ENCODE measurements at places on chromosomes 2 and 18.

GRCh38 chr2:241217320-241218031 lies 29.0 kb downstream of the ANO7 start:
- peak; percentile 82 for DNase-seq

DNA sequence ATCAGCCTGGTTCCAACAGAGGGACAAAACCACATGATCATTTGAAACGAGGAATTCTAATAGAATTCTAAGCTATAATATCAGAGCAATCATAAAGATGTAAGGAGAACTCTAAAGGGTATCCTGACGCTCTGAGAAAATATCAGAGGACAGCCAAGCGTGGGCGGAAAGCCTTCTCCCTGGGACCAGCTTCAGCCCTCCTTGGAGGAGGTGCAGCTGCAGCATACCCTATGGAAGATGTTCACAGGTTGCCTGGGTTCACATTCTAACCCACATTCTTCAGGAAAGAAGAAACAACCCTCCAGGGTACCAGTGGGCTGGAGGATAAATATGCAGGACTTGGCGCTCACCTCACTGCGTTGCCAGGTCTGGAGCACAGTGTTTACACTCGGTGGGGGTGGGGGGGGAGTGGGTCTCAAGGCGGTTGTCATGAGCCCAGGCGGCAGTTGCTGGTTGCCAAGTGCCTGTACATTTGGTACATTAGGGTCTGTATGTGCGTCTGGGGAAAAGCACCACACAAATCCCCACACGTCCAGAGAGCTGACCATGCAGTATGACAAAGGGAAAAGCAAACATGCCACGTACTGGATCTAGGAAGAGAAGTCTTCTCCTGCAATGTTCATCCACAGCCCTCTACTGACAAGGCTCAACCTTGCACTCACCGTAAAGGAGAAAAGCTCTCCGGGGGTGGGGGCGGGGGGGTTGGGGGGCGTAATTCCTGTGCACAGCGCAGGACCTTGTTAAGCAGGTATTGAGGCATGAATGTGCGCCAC lies 80.5 kb downstream of the CDH19 start:
- peak; percentile 1 for DNase-seq

DNA sequence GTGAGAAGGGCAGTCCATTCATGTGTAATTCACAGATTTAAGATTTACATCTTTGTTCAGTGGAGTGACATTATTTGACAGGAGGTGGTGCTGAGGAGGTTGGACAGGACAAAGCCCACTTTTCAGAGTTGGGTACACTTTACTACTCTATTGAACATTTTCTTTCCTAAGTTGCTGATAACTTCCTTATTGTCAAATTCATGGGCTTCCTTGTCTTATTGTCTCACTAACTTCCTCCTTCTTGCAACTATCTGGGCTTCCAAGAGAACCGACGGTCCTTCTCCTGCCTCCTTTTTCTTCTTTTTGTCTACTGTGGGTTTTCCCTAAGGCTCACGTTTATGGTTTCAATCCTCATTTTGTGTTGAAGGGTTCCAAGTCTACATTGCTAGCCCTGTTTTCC lies 67.7 kb upstream of the DNMT3A start:
- DNase-seq, result no peak

- DNase-seq, result no peak
These were observed 390.7 kb downstream of the METTL4 start for GRCh38 chr18:2180586-2180985.

- peak; percentile 50 for DNase-seq
These were observed 229.1 kb upstream of the RBBP8 start for GRCh38 chr18:22703883-22704585.

DNA sequence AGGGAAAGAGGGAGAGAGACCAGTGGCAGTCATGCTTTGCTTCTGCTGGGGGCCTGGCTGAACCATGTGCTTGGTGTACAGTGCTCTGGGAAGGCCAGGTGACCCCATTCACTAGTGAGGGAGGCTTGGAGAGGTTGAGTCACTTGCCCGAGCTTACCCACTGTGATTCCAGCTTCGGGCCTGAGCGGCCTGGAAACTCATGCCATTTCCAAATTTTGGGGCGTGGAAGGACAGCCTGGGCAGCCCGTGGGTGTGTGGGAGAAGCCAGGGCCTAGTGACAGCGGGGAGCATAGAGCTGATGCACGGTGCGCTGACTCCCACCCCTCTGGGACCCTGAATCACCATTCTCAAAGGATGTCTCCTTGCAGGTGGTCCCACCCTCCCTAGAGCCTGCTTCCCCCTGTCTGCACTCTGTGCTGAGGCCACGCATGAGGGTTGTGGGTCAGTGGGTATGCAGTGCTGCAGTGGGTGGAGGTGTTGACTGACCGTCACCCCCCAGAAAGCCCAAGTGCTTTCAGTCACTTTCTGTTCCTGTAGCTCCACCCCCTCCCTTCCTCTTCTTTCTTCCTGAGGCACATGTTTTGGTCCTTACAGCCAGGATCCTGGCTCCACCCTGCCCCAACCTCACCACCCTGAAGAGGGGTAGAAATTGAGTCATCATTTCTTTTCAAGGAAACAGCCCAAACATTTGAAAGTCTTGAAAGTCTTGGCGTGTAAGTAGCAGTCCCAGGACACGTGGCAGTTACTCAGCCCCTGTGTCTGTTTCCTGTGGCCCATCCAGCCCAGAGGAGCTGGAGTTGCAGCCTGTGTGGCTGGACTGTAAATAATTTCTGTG lies 69.3 kb upstream of the MCFD2 start:
- DNase-seq, result peak; percentile 90

DNA sequence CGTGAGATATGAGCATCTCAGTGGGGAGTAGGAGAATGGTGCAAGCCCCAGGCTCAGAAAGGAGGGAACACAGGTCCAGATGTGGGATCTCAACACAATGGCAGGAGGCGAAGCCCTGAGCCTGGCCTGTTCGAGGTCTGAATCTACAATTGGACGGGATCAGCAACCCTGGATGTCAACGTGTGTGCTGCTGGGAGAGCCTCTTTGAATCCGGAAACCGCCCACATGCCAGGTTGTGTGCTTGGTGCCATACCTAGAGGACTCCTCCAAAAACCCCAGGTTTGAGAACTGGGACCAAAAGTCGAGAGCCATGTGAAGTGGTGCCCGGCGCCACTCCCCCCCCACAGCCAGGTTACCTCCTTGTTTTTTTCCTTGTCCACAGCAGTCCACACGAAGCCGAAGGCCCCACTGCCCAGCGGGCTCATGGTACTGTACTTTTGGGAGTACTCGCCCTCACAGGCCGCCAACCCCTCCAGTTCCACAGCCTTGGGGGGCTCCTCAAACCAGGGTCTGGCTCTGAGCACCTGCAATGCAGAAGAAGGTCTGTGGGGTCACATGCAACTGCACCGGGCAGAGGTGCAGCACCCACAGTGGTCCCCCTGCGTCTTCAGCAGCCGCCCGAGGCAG lies 20.4 kb upstream of the MTERF4 start:
- no peak for DNase-seq

GRCh38 chr2:178084273-178084672 lies 11.7 kb upstream of the PDE11A start:
- no peak for DNase-seq

GRCh38 chr2:118371515-118371914 lies 283.2 kb downstream of the INSIG2 start:
- peak; percentile 44 for DNase-seq

DNA sequence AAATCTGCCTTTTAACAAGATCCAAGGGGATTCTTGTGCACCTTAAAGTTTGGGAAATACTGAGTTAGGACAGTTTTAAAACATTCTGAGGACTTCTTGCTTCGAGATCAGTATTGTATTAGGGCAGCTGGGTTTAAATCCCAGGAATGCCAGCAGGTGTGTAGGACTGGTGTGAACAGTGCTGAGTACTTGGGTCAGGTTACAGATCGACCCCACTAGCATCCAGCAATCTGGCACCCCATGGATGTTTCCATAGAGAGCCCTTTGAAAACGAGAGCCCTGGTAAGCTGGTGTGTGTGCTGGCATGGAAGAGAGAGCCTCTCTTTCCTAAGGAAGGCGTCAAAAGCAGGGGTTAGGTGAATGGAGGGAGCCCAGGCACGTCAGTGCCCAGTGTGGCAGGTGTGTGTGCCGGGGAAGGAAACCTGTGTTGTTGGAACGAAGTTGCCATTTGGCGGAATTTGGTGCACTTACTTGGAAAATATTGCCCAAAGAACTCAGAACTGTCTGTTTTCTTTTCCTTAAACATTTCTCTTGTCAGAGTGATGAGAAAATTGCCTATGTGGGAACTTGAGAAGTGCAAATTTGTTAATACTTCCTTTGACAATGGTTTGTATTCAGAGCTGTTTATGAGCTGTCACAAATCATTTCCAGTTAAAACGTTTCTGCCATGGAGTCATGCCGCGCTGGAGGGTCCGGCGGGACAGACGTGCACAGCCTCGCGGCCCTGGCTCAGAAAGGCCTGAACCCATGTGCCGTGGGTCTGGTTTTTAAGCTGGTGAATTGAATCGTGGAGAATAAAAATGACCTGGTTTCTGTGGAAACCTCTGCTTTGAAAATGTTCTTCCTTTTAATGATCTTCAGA lies 38.1 kb downstream of the LDLRAD4 start:
- DNase-seq, result no peak

- no peak for DNase-seq
These were observed 35.9 kb upstream of the POMC start for GRCh38 chr2:25204190-25204838.

DNA sequence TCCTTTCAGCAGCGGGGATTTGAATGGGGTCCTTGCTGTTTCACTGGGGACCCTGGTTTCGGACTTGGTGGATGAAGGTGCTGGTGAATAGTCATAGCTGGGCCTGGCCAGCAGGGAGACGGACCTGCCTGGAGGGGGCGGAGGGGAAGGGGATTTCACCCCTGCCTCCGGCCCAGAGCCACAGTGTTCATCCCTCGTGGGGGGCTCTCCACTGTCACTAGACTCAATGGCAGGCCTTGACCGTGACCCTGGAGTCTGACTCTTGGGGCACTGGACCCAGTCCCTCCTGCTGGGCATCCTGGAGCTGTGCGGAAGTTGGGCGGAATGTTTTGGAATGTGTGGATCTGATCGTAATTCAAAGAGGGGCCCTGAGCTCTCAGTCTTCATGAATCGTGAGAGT lies 113.9 kb upstream of the LYPD1 start:
- DNase-seq, result no peak

GRCh38 chr18:68215931-68216330 lies 499.0 kb downstream of the TMX3 start:
- DNase-seq, result no peak

GRCh38 chr2:218149098-218149497 lies 17.7 kb downstream of the CXCR1 start:
- no peak for DNase-seq

- peak; percentile 68 for DNase-seq
These were observed 30.9 kb upstream of the SERPINB12 start for GRCh38 chr18:63511285-63511684.

DNA sequence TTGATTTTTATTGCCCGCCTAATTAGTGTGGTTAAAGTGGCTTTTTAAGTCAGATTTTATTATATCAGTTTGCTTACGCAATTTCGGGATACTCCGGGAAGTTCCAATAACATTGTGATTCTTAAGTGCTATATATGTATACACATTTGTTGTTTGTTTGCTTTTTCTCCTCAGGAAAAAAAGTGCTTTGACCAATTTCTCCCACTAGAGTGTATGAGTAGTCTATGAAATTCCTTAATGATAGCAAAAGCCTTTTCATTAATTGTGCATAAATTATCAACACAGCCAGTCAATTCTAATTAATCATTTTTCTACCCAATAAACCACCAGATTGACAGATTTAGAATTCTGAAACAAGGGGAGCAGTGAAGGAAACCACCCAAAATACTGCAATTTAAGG lies 172.2 kb downstream of the DPP10 start:
- DNase-seq, result no peak

GRCh38 chr2:222240676-222241049 lies 58.1 kb downstream of the PAX3 start:
- DNase-seq, result no peak

GRCh38 chr2:110829413-110830146 lies 97.2 kb downstream of the ACOXL start:
- no peak for DNase-seq

DNA sequence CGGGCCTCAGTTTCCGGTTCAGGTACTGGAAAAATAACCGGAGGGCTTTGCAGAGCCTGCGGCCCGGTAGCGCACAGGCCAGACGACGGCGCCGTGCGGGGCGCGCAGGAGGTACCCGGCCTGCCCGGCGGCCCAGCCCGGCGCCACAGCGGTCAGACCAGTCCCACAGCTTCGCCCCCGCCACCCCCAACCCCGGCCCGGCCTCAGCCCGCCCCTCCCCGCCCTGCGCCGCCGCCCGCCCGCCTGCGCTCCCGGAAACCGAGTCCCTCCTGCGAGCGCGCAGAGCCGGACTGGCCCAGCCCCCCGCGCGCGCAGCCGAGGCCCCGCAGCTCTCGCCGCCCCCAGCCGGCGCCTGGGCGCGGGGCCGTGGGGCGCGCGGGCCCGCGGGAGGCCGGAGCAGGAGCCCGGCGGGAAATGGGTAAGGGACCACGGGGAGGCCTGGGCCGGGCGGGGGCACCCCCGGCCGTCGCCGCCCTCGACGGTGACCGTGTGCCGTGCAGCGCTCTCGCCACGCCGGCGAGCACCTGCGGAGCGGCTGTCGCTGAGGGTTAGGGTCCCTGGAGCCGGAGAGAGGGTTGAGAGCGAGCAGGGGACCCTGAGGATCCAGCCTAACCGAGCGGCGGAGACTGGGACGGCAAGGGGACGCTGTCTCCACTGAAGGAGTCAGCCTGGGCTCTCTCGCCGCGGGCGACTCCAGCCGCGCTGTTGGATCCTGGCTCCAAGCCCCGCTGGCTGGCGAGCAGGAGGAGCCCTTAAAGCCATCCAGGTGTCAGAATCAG lies 16.5 kb upstream of the PSD4 start:
- DNase-seq, result no peak

DNA sequence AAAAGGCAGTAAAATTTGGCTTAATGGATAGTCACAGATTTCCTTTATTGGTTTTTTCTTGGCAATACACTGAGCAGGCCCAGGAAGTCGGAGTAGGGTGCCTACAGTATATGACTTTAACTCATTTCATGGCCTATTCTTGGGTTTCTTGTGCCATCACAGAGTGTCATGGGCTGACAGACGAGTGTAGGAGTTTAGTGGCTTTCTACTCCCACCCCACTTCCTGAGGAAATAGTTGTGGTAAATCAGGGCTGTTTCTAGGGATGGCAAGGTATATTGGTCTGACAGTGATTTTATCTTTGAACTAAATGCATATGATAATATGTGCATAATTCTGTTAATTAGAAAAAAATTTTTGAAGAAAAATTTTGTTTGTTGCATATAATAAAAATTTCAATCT lies 100.1 kb downstream of the PLCL1 start:
- no peak for DNase-seq

GRCh38 chr2:44912660-44913059 lies 28.8 kb upstream of the SIX3 start:
- peak; percentile 74 for DNase-seq

Data from A549 (cell line).